ENCODE measurements at places on chromosomes 1 and 21. TPM values are rescaled to one million over a fixed set of nuclear protein-coding genes. Genes with fewer than 3 reads are reported as not detected.

The CCDC28B gene
- total RNA-seq, result 12.7 TPM

The FALEC gene
- total RNA-seq, result not detected

The ABCA4 gene
- 0.03 TPM for total RNA-seq

The PCBP3 gene
- 0.32 TPM for total RNA-seq

The OXCT2 gene
- total RNA-seq, result 0.20 TPM

The CCDC17 gene
- 0.46 TPM for total RNA-seq

The TSACC gene
- 0.82 TPM for total RNA-seq

The CELA3B gene
- not detected for total RNA-seq

The UBE2U gene
- not detected for total RNA-seq

The KLF17 gene
- not detected for total RNA-seq

The ANGPTL3 gene
- not detected for total RNA-seq

The C1orf141 gene
- total RNA-seq, result not detected

The ASAP3 gene
- 10.6 TPM for total RNA-seq

The CNTN2 gene
- total RNA-seq, result not detected

The SPATA21 gene
- total RNA-seq, result not detected

The FCAMR gene
- total RNA-seq, result not detected

The CLCNKB gene
- total RNA-seq, result not detected

The SH2D1B gene
- not detected for total RNA-seq

The VSIG8 gene
- 0.14 TPM for total RNA-seq

The LSS gene
- 152 TPM for total RNA-seq

The LRRC38 gene
- not detected for total RNA-seq

The PAPPA2 gene
- total RNA-seq, result 0.21 TPM

The F13B gene
- not detected for total RNA-seq

The HCN3 gene
- 3.4 TPM for total RNA-seq

The DNAJC6 gene
- total RNA-seq, result 5.8 TPM

The INSRR gene
- total RNA-seq, result not detected

The GJA8 gene
- not detected for total RNA-seq

The C1orf53 gene
- total RNA-seq, result 2.4 TPM

The FOXD3 gene
- total RNA-seq, result not detected

The NVL gene
- total RNA-seq, result 30.4 TPM

The CD164L2 gene
- 1.7 TPM for total RNA-seq

The SPTA1 gene
- not detected for total RNA-seq

The PIP5K1A gene
- 65.8 TPM for total RNA-seq

The FBLIM1 gene
- 127 TPM for total RNA-seq

The FUCA1 gene
- total RNA-seq, result 11.1 TPM

The S100A3 gene
- total RNA-seq, result 14.3 TPM

The PRAMEF13 gene
- not detected for total RNA-seq

The KCNQ4 gene
- not detected for total RNA-seq

The PLPPR4 gene
- not detected for total RNA-seq

The EPS8L3 gene
- total RNA-seq, result not detected

The OR10K1 gene
- not detected for total RNA-seq

The LORICRIN gene
- total RNA-seq, result not detected

The RGS1 gene
- total RNA-seq, result not detected

The LMX1A gene
- total RNA-seq, result not detected

The YBEY gene
- 14.6 TPM for total RNA-seq

The OR2L5 gene
- total RNA-seq, result not detected

The FAM72A gene
- total RNA-seq, result 7.1 TPM

The PRAMEF18 gene
- not detected for total RNA-seq

The CR1L gene
- not detected for total RNA-seq

The GJA4 gene
- total RNA-seq, result 0.17 TPM

The SELENBP1 gene
- total RNA-seq, result 1.6 TPM

The TCHHL1 gene
- total RNA-seq, result not detected

The S100A5 gene
- not detected for total RNA-seq

The SLC9C2 gene
- not detected for total RNA-seq

The PTPRU gene
- total RNA-seq, result 16.1 TPM

The DMBX1 gene
- not detected for total RNA-seq

The GJA9 gene
- total RNA-seq, result 0.27 TPM

The USP24 gene
- 42.4 TPM for total RNA-seq

All from foreskin keratinocyte (primary cell).